ENCODE measurements at places on chromosomes 6 and 20.

DNA sequence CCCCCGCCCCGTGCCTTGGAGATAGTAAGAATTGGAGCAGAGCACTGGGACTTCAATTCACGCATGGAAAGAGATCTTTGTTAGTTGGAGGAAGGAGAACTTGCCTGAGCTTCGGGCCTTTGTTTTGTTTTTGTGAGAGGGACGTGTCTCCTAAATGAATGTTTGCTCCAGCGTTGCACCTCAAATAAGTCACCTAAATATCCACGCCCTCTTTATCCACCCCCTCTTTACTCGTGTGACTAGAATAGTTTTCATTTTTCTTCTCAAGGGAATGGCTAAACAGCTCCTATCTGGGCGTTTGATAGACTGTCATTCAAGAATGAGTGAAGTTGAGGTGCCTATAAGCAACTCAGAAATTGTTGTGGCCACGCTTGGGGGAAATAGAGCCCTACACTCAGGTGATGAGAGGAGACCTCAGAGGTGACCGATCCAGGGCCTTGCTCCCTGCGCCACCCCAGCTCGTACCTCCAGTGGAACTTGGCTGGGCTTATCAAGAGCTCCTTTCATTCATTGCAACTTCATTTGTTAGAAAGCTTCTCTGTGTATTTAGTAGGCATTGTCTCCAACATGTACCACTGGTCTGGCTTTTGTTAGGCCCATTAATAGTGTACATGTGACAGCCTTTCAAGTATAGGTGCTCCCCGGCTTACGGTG lies 861 bp downstream of the PCMTD2 start:
- no peak for DNase-seq

- no peak for DNase-seq
Observed at GRCh38 chr6:162058281-162058875, 669.2 kb downstream of the PRKN start.

DNA sequence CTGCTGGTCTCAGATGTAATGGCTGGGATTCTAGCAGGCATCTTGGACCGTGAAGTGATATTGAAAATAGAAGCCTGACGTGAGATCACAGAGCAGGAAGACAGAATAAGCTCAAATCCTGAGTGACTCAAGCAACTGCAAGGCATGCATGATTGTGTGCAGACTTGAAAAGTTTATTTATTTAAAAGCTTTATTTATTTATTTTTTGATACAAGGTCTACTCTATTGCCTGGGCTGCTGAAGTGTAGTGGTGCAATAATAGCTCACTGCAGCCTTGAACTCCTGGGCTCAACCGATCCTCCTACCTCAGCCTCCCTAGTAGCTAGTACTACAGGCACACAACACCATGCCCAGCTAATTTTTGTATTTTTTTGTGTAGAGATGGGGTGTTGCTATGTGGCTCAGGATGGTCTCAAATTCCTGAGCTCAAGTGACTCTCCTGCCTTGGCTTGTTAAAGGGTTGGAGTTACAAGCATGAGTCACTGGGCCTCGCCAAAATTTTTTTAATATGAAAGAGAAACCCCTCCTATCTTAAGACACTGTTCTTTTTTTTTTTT lies 40.1 kb upstream of the RNF144B start:
- DNase-seq, result no peak

GRCh38 chr6:124970243-124970642 lies 8.0 kb downstream of the RNF217 start:
- no peak for DNase-seq

DNA sequence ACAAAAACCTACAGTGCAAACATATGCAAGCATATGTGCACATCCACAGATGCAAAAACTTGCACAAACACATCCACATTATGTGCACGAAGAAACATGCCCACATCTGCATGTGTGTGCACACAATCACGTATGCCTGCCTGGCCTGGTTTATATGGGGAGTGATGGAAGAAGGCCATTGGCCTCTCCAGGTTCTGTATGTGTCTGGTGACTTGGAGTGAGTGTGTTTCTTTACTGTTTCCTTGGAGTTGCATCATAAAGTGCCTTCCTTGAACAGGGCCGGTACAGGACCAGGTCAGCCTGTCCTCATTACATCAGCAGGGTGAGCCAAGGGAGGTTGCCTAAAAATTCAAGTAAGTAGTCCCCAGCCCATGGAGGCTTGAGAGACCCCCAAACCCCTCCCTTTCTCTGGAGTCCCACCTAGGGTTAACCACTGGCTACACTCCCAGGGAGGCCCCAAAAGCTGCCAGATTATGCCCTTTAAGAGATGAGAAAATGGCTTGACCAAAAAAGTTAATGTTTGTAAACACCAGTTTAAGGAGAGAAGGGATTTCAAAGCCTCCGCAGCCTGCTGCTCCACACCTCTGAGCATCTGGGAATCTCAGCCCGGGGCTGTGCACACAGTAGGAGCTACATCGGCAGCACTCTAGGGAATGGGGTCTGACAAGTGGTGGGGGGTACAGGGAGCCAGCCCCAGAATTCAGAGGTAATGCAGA lies 140.8 kb downstream of the VEGFA start:
- no peak for DNase-seq
